Forelimb muscle (tissue), 1 donor: ENCODE measurements at places on chromosomes 12 and 14.

DNA sequence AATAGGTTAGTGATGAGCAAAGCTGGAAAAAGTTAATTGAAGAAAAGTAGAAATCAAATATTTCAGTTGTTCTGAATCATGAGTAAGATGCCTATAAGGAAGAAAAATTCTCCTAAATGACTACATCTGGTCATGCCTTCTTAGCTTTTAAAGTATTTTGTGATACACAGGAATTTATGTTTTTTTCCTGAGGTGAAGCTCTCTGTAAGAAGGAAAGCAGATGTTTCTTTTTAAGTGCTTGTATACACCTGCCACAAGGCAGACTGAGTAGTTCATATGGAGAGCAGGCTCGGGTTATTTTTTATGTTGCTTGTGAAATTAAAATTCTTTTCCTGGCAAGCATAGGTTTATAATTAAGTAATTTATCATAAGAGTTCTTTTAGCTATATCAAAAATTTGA, 275.2 kb downstream of the RAD51B start:
- DNase-seq, result no peak

DNA sequence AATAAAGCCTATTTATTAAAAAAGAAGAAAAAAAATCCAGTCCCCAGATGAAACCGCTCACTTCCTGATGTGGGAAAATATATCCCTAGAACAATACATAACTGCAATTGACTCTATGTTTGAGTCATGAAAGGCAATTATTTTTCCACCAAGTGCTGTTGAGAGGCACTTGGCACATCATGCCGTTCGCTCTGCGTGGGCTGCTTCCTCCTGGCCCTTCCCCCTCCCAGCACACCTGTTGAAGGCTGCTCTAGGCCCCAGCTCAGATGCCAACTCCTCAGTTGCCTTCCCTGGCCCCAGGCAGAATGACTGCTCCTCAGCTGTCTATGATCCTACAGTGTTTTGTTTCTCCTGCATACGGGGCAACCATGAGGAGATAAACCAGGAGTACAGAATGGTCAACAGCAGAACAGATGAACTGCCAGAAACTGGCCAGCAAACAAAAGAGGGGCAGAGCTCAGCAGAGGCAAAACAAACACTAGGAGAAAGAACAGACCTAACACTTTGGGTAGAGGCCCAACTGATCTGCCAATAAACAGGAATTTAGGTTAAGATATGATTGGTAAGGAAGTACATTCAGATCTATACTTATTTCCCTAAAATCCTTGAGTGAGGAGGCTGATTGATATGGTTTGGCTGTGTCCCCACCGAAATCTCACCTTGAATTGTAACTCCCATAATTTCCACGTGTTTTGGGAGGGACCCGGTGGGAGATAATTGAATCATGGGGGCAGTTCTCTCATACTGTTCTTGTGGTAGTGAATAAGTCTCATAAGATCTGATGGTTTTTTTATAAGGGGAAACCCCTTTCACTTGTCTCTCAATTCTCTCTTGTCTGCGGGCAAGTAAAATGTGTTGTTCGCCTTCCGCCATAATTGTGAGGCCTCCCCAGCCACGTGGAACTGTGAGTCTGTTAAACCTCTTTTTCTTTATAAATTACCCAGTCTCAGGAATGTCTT, 58.6 kb downstream of the SLC38A1 start:
- no peak for DNase-seq

GRCh38 chr12:33450480-33450879, 10.9 kb upstream of the SYT10 start:
- DNase-seq, result no peak

- no peak for DNase-seq
Measured at GRCh38 chr14:38882533-38882932, 220.5 kb downstream of the SEC23A start.

DNA sequence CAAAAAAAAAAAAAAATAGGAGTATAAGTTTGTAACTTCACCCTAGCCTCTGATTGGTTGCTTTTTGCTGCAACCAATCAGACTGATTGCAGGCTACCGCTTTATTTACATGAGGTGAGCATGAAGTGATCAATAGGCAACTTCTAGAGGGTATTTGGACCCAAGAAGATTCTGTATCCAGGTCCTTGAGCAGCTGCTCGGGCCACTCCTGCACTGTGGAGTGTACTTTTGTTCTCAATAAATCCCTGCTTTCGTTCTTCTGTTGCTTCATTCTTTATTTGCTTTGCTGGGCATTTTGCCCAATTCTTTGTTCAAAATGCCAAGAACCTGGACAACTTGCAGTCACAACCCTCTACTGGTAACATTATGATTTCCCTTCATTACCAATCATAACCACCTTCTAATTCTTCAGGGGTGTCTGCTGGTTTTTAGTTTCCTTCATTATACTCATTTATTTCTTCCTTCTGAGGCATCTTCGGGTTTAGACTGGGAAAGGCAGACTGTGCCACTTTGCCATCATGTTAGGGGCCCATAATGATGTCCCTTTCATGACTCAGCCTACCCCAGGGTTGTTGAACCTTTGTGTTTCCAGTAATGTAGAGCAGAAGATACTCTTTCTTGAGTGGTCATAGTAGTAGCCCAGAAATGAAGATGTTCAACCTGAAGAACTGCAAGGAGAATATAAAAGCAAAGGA, 43.4 kb upstream of the LIMA1 start:
- no peak for DNase-seq
